ENCODE measurements at places on chromosomes 12 and 14.

DNA sequence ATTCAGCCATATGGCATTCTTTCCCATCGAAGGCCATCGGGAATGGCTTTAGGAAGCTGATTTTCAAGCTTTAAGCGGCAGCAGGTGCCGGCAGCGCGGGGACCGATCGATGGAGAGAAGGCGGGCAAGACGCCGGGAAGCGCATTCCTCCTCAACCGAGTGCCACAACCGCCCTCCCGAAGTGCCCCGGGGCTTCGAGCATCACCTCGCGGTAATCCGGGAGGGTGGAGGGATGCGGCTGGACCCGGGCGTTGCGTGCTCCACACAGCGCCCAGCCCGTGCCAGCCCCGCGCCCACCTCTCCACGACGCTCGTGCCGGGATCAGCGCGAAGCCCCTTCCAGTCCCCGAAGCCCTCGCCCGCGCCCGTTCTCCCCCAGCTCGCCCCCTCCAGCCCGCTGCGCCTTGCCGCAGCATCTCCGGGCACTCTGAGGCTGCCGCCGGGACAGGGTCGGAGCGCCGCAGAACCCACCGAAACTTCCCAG is 3.2 kb downstream of the USP44 start:
- DNase-seq: no peak

- DNase-seq: no peak
These were observed 55.0 kb downstream of the TPCN1 start for GRCh38 chr12:113276306-113276705.

- no peak for DNase-seq
These were observed 105.3 kb upstream of the RTL1 start for GRCh38 chr14:101008631-101009336.

GRCh38 chr12:9648701-9649531 is 20.6 kb upstream of the CLEC2D start:
- no peak for DNase-seq

DNA sequence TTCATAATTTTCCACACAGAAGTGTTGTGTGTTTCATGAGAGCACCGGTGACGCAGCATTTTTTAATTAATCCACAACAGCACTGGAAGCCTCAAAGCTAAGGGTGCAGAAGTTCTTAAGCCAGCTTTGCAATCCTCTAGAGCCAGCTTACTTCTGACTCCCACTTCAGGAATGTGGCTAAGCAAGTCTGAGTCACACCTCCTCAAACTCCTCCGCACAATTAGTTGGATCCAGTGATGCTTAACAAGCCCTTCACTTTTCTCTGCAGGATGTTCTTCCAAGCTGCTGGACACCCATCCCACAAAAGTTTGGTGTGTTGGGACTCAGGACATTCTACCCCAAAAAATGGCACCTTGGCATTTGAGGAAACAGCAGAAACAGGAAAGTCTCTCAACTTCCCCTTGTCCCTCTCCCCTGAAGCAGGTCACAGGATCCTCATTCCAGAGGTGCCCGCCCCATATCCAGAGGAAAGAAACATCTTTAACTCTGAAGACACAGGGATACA is 210.0 kb downstream of the PPM1H start:
- no peak for DNase-seq

DNA sequence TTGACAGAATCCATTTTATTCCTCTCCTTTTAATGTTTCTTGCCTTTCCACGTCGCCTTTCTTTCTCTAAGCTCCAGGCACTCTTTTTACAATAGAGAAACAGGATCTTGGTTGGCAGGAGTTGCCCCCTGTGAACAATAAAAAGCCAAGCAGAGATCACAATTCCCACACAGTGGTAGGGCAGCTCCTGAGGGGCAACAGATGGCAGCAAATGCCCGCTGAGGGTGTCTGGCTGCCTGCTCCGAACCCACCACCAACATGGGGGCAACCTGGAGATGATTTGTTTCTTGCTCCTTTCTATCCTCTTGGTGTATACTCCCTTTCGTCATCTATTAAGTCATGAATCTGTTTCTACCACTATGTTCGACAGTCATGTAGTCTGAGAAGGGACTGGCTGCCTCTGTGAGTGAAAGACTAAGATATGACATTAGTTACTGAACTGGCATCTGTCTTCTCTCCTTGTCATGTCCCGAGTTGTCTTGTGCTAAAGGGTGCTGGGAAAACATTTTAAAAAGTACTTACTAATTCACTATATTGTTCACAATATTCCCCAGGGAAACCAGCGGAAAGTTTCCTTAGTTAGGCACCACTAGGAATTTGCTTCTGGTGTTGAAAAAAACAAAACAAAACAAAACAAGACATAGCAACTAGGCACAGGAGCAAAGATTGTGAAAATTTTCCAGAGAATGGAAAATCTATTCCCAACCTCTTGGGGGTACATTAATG is 170.1 kb downstream of the STXBP6 start:
- DNase-seq: no peak

DNA sequence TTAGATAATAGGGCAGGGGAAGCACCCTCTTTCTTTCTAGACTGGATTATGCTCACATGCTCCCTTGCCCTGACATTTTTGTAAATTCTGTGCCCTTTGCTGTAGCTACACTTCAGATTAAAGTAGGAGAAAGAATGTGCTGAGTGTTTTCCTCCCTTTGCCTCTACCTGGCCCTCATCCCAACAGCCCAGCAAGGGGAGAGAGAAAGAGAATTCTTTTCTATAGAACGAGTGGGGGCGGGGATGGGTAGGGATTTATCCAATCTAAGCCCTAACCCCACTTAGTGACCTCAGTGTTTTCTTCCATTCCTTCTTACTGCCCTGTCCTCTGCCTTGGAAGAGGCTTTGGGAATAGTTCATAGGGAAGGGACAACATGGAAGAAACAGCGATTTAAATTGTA is 13.5 kb downstream of the GPR84 start:
- DNase-seq: no peak

GRCh38 chr14:86640288-86640687 is 1110.3 kb downstream of the FLRT2 start:
- no peak for DNase-seq

DNA sequence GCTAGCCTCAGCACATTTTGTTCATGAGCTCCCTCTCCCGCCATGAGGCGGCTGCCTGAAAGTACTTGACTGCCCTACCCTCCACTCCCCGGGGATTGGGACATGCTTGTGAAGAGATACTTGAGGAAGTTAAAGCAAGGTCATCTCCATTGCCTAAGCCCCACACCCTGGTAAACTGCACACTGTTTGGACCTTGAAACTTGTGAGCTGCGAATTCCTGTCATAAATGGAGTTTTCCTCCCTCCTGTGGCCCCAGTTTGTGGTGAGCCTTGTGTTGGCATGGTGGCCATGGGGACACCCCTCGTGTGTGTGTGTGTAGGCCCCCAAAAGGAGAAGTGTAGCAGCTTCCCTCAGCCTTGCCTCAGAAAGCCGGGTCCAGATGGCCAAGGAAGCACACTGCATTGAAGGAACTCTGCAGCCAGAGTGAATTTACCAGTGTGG is 395.5 kb downstream of the ZFP36L1 start:
- no peak for DNase-seq

GRCh38 chr12:28327722-28328121 is 137.5 kb downstream of the CCDC91 start:
- no peak for DNase-seq

DNA sequence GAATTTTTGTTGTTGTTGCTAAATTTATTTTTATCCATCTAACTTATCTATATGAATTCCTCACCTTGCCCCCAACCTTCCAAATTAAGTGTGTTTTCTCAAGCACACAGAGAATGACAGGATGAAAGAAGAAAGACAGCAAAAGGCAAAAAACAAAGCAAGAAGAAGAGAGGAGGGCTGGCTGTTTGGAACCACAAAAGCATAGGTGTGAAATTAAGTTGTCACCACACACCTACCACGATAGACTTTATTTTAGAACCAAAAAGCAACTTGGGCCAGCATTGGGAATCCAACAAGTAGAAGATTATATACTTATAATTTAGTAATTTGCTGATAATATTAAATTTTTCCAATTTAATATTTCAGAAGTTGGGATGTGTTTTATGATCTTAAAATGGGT is 58.7 kb upstream of the REP15 start:
- DNase-seq: no peak

DNA sequence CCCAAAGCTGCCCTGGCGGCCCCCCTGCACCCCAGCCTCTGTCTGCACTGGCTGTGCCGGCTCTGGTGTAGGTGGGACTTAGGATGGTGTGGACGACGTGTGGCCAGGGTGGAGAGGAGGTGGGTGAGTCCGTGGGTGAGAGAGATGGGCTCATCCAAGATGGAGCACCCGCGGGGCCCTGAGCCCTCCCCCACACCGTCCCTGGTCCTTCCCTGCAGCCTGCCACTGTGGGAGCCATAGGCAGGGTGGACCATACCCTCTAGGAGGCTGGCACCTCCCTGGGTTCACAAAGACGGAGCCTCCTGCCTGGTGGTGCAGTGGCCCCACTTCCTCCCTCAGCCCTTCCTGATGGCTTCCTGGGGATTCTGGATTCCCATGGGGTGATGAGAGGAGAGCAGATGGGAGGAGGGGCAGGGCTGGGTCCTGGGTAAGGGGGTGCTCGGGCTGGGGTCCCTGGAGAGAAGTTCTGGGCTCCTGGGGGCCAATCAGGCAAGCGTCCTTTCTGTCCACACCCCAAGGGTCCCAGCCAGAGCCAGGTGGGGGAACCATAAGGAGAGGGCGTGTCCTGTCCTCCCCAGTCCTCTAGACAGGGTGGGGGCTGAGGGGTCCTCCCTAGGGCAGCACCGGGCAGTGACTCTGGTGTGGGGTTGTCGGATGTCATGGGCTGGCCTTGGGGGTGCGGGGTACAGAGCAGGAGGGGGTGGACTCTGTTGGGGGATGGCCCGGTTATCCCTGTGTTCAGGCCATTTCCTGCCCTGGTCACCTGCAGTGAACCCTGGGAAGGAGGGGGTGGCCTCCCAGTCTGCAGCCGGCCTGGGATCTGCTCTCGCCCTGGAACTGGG is 384.8 kb downstream of the TMEM121 start:
- no peak for DNase-seq

- no peak for DNase-seq
These were observed 3.3 kb downstream of the DCN start for GRCh38 chr12:91179315-91179714.

- no peak for DNase-seq
These were observed 111.0 kb upstream of the LHX5 start for GRCh38 chr12:113582521-113583218.

DNA sequence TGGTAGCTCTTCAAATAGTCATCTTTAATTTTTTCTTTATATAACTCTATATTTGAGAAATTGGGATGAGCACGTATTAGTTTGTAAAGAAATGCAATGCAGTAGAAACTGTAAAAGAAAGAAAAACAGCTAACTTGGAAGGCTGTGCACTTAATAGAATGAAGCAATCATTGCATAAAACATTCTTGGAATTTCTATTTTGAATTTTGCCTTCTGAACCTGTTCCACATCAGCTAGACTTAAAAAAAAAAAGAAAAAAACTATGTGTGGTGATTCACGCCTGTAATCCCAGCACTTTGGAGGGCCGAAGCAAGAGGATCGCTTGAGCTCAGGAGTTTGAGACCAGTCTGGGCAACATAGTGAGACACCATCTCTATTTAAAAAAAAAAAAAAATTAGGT is 29.4 kb downstream of the SCN8A start:
- DNase-seq: no peak

GRCh38 chr12:9669534-9669933 is at the start of gene CLEC2D:
Gene CLEC2D (plus strand): TSS chr12:9669713. CDS start chr12:9669735, 22 bp downstream.
- DNase-seq: no peak

- DNase-seq: no peak
These were observed at the start of gene MGST1 for GRCh38 chr12:16347391-16348298. Gene MGST1 (plus strand): TSS chr12:16347645. CDS start chr12:16354253, 6,608 bp downstream.

GRCh38 chr12:89016970-89017778 is 335.1 kb downstream of the DUSP6 start:
- peak; percentile 76 for DNase-seq

DNA sequence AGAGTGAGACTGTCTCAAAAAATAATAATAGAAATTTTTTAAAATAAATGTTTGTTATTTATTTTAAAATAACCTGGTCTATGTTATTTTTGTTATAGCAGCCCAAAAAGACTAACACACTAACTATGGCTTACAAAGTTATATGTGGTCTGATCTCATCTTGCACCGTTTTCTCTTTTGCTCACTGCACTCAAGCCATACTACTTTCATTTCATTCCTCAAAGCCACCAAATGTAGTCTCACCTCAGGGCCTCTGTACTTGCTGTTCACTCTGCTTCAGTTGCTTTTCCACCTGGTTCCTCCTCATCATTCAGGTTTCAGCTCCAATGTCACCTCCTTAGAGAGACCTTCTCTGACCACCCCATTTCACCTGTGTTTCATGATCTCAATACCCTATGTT is 55.2 kb upstream of the MDM1 start:
- DNase-seq: no peak

GRCh38 chr14:49971156-49972130 is 78.6 kb downstream of the ARF6 start:
- peak; percentile 53 for DNase-seq

- DNase-seq: no peak
These were observed 6.0 kb downstream of the P3H3 start for GRCh38 chr12:6834254-6834653.

DNA sequence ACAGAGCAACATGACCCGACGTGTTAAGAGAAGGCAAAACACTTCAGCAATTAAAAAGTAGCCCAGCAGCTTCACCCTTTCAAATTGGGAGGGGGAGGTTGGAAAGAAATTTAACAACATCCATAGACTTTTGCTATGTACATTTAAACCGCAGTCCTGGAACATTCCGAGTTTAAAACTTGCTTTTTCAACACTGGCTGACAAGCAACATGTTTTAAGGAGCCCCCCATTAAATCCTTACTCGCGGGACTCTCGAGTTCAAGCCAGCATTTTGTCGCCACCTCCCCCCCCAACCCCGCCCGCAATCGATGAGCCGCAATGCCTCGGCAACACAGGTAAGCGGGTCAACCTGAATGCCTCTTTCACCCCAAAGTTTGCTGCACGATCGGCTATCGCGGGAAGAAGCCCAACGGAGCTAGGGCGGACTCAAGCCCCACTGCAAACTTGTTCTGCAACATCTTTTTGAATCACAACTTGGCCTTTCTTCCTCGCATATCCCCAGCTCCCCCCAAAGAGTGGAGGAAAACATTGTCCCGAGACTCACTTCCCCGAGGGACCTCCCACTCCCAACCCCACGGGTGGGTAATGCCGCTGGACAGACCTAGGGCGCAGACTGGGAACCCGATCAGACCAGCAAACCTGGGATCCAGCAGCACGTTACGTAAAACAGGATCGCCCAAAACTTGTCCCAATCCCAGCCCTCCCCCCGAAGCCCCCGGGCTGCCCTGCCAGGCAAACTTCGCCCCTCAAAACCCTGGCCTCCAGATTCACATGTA is 777 bp downstream of the ZFP36L1 start:
- DNase-seq: no peak

GRCh38 chr14:31854508-31855075 is 222.5 kb upstream of the ARHGAP5 start:
- DNase-seq: no peak

GRCh38 chr12:47102845-47103651 is 23.3 kb upstream of the AMIGO2 start:
- no peak for DNase-seq

GRCh38 chr12:123475246-123475703 is 17.3 kb downstream of the SNRNP35 start:
- no peak for DNase-seq

All from stimulated activated CD4-positive, alpha-beta T cell treated with anti-CD3 and anti-CD28 coated beads, Interleukin-12 subunit alpha, Interleukin-12 subunit beta, amount 100 ng/mL, for 48 hours (primary cell).